Renal pelvis (tissue), 12 donors: ENCODE measurements at places on chromosomes 12 and 14. TPM values are rescaled to one million over a fixed set of nuclear protein-coding genes. Genes with fewer than 3 reads are reported as not detected.

Gene RFLNA
- 8.8 TPM for polyA plus RNA-seq

GRCh38 chr12:39620659-39621658 is 1.4 kb upstream of the ABCD2 start:
- DNase-seq = no peak

DNA sequence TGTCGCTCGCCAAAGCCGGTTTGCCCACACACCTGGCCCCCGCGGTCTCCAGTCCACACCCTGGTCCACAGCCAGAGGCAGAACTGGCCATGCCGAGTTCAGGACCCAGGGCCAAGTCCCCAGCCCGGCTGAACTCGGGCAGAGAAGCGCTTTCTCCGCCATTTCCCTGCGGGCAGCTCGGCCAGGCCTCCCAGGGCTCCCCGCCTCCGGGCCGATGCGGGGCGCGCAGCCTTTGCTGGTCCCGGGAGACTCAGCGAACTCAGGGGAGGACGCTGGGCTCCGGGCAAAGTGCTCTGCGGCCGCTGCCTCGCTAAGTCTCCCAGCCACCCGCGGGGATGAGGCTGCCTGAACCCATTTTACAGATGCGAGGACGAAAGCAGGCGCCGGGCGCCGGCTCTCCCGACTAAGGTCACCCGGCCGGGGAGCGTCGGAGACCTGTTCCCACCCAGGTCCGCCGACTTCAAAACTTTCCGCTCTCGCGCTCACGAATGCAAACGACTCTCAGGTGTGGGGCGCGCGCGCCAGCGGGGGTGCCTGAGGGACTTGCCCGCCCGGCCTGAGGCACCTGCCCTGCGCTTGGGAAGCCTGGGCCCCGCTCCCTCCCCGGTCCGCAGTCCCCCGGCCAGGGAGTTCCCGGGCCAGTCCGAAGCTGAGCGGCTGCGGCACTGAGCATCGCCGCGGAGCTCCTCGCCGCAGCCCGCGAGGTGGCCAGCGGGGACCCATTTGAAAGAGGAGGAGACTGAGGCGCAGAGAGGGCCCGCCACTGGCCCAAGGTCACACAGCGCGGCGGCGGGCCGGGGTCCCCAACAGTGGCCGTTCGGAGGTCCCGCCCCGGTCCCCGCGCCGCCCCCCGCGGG is 627 bp downstream of the TESC start:
- no peak for DNase-seq

Gene ENTPD5
- 69.6 TPM for polyA plus RNA-seq

Gene TDRD9
- polyA plus RNA-seq = 1.5 TPM

DNA sequence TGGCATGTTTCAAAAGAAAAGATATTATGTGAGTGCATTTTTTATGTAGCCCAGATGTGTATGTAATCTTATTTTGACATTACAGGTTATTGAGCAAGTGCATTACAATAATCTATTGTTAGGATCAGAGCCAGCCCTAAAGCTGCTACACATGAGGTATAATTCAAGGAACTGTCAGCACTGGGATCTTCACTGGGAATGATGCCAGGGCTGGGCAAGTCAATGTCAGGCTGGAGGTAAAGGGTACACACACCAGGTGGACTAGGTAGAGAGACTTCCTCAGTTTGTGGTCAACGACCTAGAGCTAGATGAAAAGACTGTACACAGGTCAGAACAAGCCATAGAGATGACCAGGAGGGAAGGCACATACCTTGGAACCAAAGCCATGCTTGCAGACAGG is 15.4 kb downstream of the TRIM9 start:
- no peak for DNase-seq

Gene CNIH1
- polyA plus RNA-seq = 127 TPM

DNA sequence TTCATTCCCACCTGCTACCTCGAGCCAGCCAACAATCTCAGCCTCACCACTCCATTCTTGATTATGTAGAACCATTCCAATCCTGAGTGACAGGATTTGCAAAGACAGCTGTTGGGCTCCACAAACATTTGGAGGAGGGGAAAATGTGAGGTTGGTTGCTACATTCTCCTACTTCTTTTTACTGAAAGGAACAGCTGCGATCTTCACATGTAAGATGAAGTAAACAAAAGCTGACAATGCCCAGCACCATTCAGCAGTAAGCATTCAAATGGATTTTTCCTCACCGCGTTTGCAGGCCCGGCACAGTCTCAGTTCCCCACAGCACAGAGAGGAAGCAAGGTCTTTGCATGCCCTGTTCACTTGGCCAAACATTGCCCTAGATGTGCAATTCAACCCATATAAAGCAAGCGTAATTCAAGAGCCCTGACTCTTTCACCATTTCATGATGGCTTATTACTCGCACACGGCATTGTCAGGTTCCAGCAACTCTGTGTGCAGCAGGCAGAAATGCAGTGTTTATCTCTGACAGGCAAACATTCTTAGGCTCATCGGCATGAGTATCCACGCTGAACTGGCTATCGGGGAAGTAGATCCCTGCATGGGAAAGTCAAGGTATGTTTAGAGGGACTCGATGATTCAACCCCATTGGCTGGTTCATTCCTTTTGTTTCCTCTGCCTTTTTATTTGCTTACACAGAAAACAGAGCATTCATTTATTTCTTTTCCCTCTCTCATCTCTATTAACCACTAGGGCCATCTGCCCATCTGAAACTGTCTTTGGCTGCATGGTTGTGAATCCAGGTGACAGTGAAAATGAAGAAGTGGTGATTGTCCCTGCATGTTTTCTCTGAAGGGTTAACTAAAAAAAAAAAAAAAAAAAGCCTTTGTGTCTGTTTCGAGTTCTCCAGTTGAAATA is 236.1 kb upstream of the PLEKHG7 start:
- no peak for DNase-seq

GRCh38 chr14:101790232-101790631 is 28.7 kb downstream of the PPP2R5C start:
- no peak for DNase-seq

DNA sequence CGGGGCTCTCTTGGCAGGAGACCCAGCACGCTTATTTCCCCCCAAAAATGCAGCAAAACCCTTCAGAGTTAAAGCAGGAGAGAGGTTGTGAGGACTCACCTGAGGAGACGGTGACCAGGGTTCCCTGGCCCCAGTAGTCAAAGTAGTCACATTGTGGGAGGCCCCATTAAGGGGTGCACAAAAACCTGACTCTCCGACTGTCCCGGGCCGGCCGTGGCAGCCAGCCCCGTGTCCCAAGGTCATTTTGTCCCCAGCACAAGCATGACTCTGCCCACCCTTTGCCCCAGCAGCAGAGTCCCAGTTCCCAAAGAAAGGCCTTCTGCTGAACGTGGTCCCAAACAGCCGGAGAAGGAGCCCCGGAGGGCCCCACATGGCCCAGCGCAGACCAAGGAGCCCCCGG is 337.7 kb downstream of the TMEM121 start:
- no peak for DNase-seq
